ENCODE measurements at places on chromosomes 6 and 20. TPM values are rescaled to one million over a fixed set of nuclear protein-coding genes. Genes with fewer than 3 reads are reported as not detected.

The VSX1 gene
- total RNA-seq: not detected

The INSM1 gene
- total RNA-seq: 6.3 TPM

The RAET1L gene
- total RNA-seq: not detected

The CCND3 gene
- total RNA-seq: 69.1 TPM

The ULBP3 gene
- total RNA-seq: 1.9 TPM

The TGM2 gene
- total RNA-seq: 33.3 TPM

The NKAPL gene
- not detected for total RNA-seq

The GRM1 gene
- not detected for total RNA-seq

The CPNE5 gene
- total RNA-seq: 15.2 TPM

The NNAT gene
- total RNA-seq: 0.32 TPM

The KIF6 gene
- total RNA-seq: 0.52 TPM

The ARMH2 gene
- not detected for total RNA-seq

The HEY2 gene
- total RNA-seq: 2.9 TPM

The ABHD16B gene
- not detected for total RNA-seq

The OSBPL2 gene
- total RNA-seq: 91.6 TPM

The MYMX gene
- not detected for total RNA-seq

The RNF146 gene
- total RNA-seq: 25.1 TPM

The ULBP2 gene
- not detected for total RNA-seq

The C4B gene
- 9.2 TPM for total RNA-seq

The ZNF341 gene
- 5.0 TPM for total RNA-seq

The OXT gene
- total RNA-seq: not detected

The SLC22A16 gene
- total RNA-seq: not detected

The ADGRF4 gene
- 0.79 TPM for total RNA-seq

The GSTA1 gene
- 1.1 TPM for total RNA-seq

The ATG5 gene
- total RNA-seq: 39.4 TPM

The PLN gene
- total RNA-seq: 4.2 TPM

The RPP21 gene
- 35.1 TPM for total RNA-seq

The MMP24 gene
- 0.70 TPM for total RNA-seq

The GLP1R gene
- 0.14 TPM for total RNA-seq

The MYLK4 gene
- total RNA-seq: 0.82 TPM

The CTSA gene
- 436 TPM for total RNA-seq

The ADTRP gene
- 68.5 TPM for total RNA-seq

The BPI gene
- 0.19 TPM for total RNA-seq
